ENCODE measurements at places on chromosomes 3 and 15. TPM values are rescaled to one million over a fixed set of nuclear protein-coding genes. Genes with fewer than 3 reads are reported as not detected.

GRCh38 chr15:31369727-31370126 is 43.1 kb downstream of the KLF13 start:
- no peak for DNase-seq

The TIMP4 gene
- total RNA-seq, result 1.1 TPM

The IQCF5 gene
- not detected for total RNA-seq

The TLR9 gene
- total RNA-seq, result not detected

- DNase-seq, result no peak
These were observed 7.6 kb downstream of the RAB6B start for GRCh38 chr3:133887803-133888703.
